ENCODE measurements at places on chromosomes 2 and 18.

DNA sequence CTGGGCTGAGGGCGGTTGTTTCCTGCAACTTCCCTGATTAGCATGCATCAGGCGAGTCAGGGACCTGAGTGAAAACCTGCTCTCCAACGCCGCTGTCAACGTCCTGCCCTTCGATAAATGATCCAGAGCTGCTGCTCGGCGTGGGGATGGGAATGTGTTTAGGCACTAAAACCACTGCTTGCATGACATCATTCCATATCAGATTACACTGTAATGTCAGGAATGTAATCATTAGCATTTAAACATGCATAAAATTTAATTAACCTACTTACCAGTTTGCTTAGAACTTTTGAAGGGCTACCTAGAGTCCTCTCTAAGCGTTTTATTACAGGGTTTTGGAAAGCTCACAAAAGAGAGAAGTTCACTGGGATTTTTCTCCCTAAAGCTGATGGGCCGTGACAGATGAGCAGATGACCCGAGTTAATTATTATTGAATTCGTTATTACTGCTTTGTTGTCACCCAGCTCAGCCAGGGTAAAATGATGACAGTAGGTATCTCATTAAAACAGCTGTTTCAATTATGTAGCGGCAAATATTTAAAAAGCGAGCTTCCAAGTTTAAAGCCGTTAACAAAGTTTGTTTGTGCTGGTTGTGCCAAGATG is 685.6 kb upstream of the SALL3 start:
- no peaks in the 10 kb centered on the region for H3K36me3 ChIP-seq
- H3K4me3 ChIP-seq = no peak overlapping the region
- DNase-seq = no peak
- no peak overlapping the region for H3K27ac ChIP-seq

DNA sequence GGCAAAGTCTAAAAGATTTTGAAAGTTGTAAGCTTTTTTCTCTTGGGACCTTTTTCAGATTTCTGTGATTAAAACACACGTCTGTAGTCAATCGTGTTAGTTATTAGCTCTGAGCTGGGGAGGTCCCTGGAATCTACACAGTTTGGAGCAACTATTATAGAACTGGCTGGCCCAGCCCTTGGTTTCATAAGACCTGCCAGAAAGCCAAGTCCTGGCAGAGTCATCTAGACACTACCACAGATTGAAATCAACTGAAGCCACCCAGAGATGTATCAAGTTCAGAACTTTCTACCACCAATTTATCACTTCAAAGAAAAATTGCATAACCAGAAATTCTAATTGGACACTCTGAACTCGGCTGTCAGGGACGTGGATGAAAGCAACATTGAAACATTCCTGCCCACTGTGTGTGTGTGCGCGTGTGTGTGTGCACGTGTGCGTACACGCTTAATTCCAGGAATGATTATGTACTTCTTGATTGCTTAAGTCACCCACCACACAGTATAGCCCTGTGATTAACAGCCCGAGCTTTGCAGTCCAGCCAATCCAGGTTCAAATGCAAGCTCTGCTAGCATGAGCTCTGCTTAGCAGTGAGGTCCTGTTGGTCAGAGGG is 126.3 kb downstream of the TPGS2 start:
- H3K36me3 ChIP-seq = no peaks in the 10 kb centered on the region
- no peak for DNase-seq
- no peak overlapping the region for H3K27ac ChIP-seq
- peaks cover 13% of the 10 kb centered on the region for H3K27me3 ChIP-seq
- no peaks in the 10 kb centered on the region for H3K4me1 ChIP-seq

DNA sequence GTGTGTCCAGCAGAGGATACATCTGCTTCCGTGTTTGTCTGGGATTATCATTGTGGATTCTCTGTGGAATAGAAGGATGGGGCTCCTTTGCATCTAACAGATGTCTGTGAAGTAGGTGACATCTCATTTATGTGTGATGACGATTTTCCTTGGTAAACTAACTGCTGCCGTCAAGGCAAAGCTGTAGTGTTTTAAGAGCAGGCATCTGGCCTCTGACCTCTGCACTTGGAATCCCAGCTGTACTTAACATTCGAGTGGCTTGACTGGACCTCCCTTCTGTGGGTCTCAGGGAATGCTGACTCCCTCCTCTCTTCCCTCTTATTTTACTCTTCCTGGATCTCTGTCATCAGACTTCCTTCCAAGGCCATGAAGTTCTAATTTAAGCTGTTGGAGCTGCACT is 56.4 kb downstream of the DCDC2C start:
- H3K4me1 ChIP-seq = no peaks in the 10 kb centered on the region
- no peaks in the 10 kb centered on the region for H3K36me3 ChIP-seq
- no peak overlapping the region for H3K4me3 ChIP-seq
- DNase-seq = no peak
- H3K27ac ChIP-seq = no peak overlapping the region

GRCh38 chr2:98835831-98836385 is 100.1 kb downstream of the CRACDL start:
- H3K4me3 ChIP-seq = no peak overlapping the region
- H3K27ac ChIP-seq = peak overlapping the region; percentile 81
- H3K36me3 ChIP-seq = no peaks in the 10 kb centered on the region

- H3K4me3 ChIP-seq = no peak overlapping the region
- DNase-seq = no peak
- H3K27me3 ChIP-seq = no peaks in the 10 kb centered on the region
- H3K27ac ChIP-seq = no peak overlapping the region
- H3K4me1 ChIP-seq = no peaks in the 10 kb centered on the region
Observed at GRCh38 chr18:52764316-52764715, 424.3 kb downstream of the DCC start.

DNA sequence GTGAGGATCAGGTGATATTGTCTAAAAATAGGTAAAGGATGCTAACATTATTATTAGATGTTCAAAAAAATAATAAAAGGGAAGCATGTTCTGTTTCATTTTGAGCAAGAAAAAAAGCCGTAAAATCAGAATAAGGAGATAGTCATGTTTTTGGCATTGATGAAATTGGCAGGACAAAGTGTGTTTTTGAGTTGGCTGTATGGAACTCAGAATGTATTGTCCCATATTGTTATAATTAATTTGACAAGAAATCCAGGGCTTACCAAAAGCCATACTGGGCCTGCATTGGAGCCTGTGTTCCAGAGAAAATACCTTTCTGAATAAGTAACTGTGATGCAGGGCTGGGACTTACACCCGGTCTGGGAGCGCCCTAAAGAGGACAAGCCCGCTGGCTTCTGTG is 232.0 kb downstream of the AGAP1 start:
- DNase-seq = no peak
- H3K27ac ChIP-seq = no peak overlapping the region
- H3K4me3 ChIP-seq = no peak overlapping the region
- H3K4me1 ChIP-seq = no peaks in the 10 kb centered on the region

Measured in T-cell (primary cell).